Neural crest cell (in vitro differentiated cells): ENCODE measurements at places on chromosomes 7 and 10. TPM values are rescaled to one million over a fixed set of nuclear protein-coding genes. Genes with fewer than 3 reads are reported as not detected.

Gene LEP
- not detected in 2 replicates for total RNA-seq

- no peak for DNase-seq
These were observed 11.1 kb upstream of the CYP2E1 start for GRCh38 chr10:133516057-133516456.

GRCh38 chr10:69123747-69124562 is at the start of gene VPS26A:
TSS of gene VPS26A (plus strand) at chr10:69124178. CDS start at chr10:69124278, 100 bp downstream.
- DNase-seq = peak; percentile 98

DNA sequence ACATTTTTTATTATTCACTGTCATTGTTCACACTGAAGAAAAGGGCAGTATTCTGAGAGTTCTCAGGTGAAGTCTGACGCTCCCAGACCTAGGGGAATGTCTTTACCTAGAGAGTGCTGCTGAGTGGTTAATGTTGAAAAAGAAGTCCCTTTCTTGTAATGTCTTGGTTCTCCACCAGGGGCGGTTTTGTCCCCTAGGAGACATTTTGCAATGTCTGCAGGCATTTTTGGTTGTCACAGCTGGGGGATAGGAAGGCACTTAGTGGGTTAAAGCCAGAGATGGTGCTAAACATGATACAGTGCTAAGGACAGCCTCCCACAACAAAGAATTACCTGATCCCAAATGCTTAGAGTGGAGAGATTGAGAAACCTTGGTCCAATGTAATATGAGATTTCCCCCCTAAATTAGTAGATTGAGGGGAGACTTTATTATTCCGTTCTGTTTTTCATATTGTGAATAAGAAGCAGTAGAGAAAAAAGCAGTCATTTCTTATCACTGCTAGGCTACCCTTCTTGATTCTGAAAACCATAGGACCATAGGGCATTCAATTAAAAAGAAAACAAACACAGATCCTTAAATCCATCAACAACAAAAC is 13.1 kb downstream of the UMAD1 start:
- DNase-seq = peak; percentile 35

- DNase-seq = no peak
These were observed 198.2 kb downstream of the PON1 start for GRCh38 chr7:95126053-95126709.

- no peak for DNase-seq
These were observed 92.7 kb downstream of the FAM53B start for GRCh38 chr10:124651402-124651891.
